Left renal pelvis (tissue), 4 donors: ENCODE measurements at places on chromosomes 13 and 19. TPM values are rescaled to one million over a fixed set of nuclear protein-coding genes. Genes with fewer than 3 reads are reported as not detected.

Gene EPN1
- 101 TPM for polyA plus RNA-seq

Gene GPI
- polyA plus RNA-seq: 184 TPM

Gene RPS15
- polyA plus RNA-seq: 544 TPM

Gene CCDC106
- 29.6 TPM for polyA plus RNA-seq

Gene ADGRE2
- 0.72 TPM for polyA plus RNA-seq

Gene ZNF208
- polyA plus RNA-seq: 14.7 TPM

Gene LRCH1
- 37.5 TPM for polyA plus RNA-seq

Gene FXYD5
- polyA plus RNA-seq: 33.5 TPM

Gene HAUS5
- 23.2 TPM for polyA plus RNA-seq

Gene FFAR3
- polyA plus RNA-seq: 0.17 TPM

Gene CRTC1
- 18.5 TPM for polyA plus RNA-seq

Gene FPR1
- polyA plus RNA-seq: 5.2 TPM

GRCh38 chr13:113090415-113090770 is 15.2 kb upstream of the F7 start:
- no peak for DNase-seq

GRCh38 chr19:15129856-15130585 is 22.8 kb downstream of the SYDE1 start:
- DNase-seq: no peak

DNA sequence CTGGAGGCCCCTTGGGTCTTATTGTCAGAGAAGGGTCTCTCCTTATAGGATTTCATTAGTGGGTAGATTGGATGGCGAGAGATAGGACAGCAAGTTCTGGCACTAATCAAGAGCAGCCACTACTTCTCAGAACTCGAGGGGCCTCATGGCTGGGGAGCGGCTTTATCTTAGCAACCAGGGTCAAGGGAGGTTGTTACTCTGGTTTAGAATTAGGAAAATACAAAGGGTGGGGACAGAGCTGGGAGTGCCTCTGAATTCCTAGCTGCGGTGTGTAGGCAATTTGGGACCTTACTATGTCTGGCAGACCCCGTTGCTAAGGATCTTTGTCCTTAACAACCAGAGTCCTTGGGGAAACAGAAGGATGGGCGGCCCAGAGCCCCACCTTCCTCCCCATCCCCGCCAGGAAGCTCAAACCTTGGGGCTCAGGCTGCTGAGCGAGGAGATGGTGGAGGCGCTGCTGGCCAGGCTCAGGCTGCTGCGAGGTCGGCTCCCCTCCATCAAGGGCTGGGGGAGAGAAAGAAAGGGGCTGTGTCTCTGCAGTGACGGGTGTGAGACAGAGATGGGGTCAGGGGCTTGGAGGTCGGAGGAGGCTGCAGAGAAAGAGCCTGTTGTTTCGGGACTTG is 1.2 kb downstream of the PLEKHA4 start:
- DNase-seq: no peak

- DNase-seq: no peak
Observed at GRCh38 chr19:35789195-35789977, 14.0 kb downstream of the ARHGAP33 start.

DNA sequence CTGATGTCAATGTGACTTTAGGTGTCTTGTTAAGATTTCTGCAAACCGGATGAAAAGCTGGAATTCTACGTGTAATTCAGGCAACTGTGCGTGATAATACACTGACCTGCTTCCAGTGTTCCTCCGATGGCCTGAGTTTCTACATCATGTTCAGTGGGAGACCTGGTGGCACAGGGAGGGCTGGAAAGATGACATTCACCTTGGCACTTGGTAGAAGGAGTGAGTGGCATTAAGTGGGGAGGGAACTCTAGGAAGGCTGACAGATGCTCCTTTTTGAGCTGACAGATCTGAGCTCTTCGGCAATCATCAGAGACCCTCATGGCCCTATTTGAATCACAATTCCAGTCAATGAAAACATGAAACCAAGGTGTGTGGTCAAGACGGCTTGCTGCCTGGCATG is 4.0 kb downstream of the CACNA1A start:
- no peak for DNase-seq

GRCh38 chr13:44399074-44399473 is 25.4 kb downstream of the SERP2 start:
- DNase-seq: no peak

DNA sequence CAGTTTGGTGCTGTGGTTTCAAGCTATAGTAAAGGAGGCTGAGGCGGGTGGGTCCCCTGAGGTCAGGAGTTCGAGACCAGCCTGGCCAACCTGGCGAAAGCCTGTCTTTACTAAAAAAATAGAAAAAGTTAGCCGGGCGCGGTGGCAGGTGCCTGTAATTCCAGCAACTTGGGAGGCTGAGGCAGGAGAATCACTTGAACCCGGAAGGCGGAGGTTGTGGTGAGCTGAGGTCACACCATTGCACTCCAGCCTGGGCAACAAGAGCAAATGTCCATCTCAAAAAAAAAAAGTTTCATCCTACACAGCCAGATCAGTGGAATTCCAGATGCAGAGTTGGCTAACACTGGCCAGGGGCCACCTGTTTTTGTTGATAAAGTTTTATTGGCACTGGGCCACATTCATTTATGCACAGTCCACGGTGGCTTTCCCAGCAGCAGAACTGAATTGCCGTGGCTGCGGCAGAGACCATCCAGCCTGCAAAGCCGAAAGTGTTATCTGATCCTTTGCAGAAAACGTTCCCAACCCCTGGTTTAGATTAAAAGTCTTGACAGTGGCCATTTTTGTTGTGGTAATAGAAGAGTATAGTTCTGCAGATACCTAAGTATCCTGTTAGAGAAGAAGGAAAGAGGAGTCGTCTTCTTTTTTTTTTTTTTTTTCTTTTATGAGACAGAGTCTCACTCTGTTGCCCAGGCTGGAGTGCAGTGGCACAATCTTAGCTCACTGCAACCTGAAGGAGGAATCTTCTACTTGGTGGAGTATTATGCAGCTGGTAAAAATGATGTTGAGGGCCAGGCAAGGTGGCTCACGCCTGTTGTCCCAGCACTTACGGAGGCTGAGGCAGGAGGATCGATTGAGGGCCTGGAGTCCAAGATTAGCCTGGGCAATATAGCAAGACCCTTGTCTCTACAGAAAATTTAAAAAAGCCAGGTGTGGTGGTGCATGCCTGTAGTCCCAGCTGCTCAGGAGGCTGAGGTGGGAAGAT is 8.7 kb downstream of the NCLN start:
- no peak for DNase-seq

- DNase-seq: no peak
Observed at GRCh38 chr19:18464646-18465045, 26.7 kb upstream of the ISYNA1 start.

DNA sequence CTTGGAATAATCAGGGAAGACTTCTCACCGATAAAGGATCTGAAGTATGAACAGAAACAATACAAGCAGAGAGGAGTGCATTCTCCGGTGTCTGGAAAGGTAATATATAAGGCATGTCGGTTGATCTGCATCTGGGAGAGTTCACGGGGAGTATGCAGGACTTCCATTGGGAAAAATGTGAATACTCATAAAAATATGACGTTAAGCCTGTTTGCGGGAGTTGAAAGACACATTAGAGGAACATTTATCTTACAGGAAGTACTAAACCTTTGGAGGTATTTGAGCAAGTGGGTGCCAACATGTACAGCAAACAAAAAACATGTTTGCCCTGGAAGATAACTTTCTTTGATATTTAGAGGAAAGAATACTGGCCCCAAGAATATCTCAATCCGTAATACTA is 286.8 kb downstream of the SLITRK6 start:
- no peak for DNase-seq

DNA sequence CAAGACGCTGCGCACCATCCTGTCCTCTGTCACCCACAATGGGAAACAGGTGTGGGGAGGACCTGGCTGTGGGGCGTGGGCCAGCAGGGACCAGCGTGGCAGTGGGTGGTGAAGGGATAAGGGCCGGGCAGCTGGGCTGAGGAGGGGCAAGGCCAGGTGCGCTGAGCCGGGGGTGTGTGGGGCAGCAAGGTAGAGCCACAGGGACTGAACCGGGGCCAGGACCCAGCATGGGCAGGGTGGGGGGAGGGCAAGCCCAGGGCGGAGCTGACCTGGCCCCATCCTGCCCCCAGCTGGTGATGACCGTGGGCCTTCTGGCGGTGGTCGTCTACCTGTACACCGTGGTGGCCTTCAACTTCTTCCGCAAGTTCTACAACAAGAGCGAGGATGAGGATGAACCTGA is 37.7 kb downstream of the MAP4K1 start:
- DNase-seq: no peak

DNA sequence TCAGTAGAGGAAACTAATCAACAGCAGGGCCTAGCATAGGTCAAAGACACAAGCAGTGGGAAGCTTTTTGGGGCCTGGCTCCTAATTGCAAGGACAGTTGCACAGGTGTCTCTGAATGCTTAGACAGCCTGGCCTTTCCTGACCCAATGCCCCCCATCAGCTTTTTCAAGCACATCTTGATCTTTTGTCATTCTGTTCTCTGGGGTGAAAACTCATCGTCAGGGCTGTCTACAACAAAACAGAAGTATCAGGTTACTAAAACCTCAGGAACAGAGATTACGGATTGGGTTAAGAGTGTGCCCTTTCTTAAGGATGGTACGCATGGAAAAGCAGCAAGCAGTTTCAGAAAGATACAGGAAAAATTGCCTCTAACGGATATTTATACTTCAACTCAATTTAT is 8.3 kb upstream of the ZNF254 start:
- no peak for DNase-seq

DNA sequence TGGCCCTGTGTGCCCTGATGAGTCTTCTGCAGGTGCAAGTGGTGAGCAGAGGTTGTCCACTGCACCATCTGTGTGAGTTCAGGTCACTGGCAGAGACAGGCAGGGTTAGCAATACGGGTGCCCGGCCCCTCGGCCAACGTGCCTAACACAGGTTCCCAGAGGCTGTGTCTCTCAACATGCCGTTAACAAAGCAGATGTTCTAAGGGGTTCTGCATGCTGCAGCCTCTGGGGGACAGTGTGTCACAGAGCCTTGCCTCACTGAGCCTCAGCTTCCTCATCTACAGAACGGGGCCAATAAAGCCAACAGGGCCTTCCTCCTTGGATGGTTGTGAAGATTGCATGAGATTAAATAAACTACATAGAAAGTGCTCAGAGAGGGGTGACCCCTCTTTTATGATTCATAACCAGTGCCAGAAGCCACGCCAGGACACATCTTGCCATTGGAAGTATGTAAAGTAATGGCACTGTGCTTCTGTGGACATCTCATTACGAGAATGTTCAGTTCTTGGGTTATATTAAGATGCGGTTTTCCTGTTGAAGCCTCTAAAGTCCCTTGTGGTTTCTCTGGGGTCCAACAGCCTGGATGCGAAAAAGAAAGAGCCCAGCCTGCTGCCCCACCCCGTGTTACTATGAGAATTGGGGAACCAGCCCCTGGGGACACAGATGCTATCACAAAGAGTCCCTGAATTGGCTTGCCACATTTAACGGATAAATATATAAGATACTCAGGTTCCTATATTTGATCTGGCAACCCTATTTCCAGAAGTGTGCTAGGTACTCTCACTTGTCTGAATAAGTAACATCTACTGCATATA is 11.2 kb upstream of the ARHGEF18 start:
- no peak for DNase-seq

DNA sequence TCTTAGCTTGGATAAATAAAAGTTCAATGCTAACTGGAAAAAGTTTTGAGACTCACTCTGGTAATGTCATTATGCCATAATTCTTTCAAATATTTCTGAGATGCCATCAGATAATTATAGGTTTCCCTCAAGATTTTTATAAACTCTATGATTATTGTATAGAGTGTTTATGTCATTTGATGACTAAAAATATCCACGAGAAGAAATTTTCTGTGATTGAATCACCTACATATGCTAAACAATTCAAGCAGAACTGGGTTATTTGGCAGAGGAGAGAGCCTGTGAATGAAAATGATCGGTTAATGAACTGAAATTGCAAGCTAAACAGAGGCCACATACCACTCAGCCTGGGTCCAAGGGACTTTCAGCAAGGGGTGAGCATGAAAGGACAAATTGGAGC is 92.6 kb upstream of the TSC22D1 start:
- no peak for DNase-seq

DNA sequence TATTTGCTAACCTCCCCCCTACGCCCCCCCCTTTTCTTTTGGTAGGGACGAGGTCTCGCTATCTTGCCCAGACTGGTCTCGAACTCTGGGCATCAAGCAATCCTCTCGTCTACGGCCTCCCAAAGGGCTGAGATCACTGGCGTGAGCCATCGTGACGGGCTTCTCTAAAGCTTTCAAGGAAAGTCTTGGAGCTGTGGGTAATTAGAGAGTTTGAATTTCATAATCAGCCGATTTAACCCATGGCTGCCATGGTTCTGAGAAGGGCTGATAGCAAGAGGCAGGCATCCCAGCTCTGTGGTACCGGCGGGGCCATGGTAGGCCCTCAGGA is 679 bp upstream of the ABHD8 start:
- DNase-seq: no peak

DNA sequence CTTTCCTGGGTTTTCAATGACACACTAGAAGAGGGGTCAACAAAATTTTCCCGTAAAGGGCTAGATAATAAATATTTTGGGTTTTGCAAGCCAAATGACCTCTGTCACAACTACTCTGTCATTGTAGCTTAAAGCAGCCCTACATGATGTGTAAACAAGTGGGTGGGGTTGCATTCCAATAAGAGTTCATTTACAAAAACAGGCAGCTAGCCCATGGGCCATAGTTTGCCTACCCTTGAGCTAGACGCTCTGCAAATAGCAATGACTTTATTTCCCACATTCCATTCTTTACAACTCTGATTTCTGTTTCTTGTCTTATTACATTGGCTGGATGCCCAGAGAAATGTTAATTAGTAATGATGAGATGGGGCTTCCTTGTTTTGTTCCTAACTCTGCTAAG is 76.0 kb downstream of the ZNF557 start:
- DNase-seq: no peak

GRCh38 chr13:94928127-94928775 is 215.9 kb upstream of the SOX21 start:
- no peak for DNase-seq

DNA sequence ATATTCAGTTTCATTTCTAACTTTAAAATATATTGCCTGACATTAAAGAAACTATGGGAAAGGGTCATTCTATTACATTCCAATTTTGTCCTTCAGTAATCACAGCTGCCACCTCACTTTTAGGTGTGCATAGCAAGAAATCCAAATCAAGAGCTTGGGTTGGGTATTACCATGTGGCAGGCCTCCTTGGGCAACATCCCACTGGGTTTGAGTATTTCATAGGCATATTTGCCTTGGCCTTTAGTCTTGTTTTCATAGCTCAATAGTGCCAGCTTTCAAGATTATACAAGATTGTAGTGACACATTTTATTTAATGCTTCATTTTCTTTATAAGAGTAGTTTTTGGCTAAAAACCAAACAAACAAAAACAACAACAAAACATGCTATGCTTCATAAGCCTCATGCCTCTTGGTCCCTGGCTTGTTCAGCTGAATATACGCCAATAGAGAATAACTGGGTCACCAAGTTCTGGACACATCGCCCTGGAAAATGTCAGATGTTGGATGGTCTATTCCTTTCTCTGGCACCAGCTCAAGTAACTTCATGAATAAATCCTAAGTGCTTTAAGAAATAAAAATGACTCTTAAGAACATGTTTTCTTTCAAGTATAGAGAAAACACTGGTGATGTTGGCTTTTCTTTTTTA is 167.4 kb upstream of the STARD13 start:
- no peak for DNase-seq
